ENCODE measurements at places on chromosomes 4 and X.

DNA sequence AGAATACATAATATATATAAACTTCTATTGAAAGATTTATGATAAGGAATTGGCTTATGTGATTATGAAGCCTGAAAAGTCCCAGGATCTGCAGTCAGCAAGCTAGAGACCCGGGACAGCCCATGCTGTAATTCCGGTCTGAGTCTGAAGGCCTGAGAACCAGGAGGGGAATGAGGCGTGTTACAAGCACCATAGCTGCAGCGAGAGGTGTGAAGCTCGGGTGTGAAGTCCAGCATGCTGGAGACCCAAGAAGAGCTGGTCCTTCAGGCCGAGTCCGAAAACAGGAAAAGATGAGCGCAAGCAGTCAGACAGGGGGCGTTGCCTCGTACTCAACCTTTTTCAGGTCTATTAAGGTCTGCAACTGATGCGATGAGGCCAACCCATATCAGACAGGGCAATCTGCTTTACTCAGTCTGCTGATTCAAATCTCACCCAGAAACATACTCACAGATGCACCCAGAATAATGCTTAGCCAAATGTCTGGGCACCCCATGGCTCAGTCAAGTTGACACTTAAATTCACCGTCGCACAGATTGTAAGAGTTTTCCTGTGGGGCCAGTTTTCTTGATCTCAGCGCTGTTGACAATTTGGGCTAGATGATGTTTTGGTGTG, 40.4 kb downstream of the SMIM20 start:
- DNase-seq: no peak

GRCh38 chrX:11319806-11320520, 26.8 kb downstream of the AMELX start:
- DNase-seq: no peak

DNA sequence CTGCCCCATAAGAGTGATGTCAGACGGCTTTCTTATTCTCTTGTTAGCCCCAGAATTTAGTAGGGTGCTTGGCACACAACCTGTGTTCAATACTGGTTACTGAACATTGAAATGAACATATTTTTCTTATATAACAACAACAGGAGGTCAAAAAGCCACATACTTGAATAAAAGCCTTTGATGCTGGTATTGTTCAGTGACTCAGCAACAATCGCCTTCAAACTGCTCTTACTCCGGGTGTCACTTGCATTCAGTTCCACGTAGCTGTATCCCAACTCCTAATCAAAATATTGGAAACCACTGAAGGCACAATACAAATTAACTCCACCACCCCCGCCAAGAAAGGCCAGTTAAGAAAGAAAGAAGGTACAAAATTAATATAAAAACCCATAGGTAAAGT, 61.5 kb downstream of the RFC1 start:
- DNase-seq: no peak

DNA sequence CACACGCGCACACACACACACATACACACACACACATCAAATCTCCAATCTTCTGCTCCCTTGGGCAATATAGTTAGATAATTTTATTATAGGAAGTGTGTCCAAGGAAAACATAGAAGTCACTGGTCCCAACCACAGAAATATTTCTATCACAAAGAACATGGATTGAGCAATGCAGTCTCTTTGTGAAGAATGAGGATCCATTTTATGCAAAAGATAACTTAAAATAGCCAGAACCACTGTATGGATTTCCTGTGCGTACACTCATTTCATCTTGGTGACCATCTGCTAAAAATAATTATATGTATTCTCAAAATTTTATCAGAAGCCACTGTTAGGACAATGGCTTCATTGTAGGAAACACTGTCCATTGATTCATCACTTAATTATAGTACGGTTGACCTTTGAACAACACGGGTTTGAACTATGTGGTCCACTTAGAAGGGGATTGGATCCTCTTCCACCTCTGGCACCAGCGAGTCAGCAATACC, 169.6 kb upstream of the MXRA5 start:
- DNase-seq: no peak

DNA sequence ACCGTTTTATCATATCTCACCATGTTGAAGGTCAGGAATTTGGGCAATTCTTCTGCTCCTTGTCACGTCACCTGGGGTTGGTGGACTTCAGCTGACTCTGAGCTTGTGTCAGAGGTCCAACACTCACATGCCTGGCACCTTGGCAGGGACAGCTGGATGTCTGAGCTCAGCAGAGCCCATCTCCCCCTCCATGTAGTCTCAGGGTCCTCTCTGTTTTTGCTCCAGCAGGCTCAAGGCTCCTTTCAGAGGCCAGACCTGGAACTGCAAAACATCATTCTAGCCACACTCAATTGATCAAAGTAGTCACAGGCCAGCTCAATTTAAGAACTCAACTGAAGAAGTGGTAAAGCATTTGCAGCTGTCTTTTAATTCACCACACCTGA, 45.4 kb downstream of the EDNRA start:
- DNase-seq: no peak

- DNase-seq: no peak
Measured at GRCh38 chr4:184893801-184894571, 68.2 kb upstream of the ACSL1 start.

DNA sequence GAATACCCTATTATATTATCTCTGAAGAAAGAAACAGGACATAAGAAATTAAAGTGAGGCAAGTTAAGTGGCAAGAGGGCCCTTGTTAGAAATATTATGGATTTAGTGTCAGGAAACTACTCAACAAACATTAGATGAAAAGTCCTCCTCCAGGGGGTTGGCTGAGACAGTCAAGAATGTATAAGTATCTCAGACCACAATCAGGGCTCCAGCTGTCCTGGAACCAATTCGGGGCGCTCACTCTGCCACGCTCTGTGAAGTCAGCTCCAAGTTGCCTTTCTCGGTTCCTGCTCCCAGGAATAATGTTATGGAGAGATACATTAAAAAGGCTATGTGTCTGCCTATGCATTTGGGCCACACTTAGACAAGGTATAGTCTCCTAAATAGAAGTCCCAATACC, 73.3 kb downstream of the RASGEF1B start:
- DNase-seq: no peak

DNA sequence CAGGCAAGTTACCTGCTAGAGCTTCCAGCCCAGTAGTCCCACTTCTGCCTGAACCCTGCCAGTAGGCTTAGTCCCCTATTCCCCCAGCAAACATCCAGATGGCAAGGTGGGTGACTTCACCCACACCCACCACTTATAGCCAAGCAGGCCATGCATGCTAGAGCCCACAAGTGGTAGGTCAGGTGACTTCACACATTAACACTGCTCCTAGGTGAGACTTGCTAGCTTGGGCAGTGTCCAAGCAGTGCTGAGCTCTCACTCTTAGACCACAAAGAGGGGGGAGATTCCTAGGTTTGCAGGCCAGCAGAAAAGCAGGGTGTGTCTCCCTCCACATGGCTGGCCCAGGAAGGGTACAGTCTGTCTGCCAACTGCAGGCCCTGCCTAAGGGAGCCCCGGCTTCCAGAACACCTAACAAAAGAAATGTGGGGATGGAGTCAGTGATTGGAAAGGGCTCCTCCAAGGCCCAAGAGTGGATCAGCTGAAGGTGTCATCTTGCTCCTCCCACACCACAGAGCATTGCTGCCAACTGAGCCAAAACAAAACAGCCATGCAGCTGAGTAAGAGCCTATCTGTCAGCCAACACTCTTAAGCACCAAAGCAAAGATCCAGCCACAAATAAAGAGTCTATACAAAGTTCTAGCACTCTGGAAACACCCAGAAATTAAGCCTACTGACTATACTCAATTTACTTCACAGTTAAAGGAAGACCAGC, 158.1 kb upstream of the USP38 start:
- DNase-seq: no peak

GRCh38 chrX:129115935-129116334, 407.4 kb downstream of the SMARCA1 start:
- DNase-seq: no peak

GRCh38 chrX:39714471-39714870, 383.3 kb downstream of the BCOR start:
- no peak for DNase-seq

- no peak for DNase-seq
Measured at GRCh38 chr4:102500352-102500695, 835 bp upstream of the NFKB1 start.

DNA sequence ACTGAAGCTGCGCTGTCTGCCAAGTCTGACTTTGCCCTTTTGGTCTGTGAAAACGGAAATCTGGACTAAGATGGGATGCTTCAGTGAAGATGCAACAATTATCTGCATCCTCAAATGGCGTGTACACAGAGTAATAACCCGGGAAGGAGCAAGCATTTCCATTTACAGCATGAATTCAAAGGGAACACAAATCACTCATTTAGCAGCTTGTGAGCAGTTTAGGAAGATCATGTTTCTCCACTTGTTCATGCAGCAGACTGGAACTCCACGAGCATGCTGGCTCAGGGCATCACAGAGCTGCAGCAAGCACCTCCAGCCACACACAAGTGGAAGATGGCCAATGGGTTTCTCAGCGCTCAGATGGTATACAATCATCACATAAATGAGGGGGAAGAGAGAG, 175.5 kb downstream of the NLGN4X start:
- no peak for DNase-seq

- DNase-seq: no peak
Measured at GRCh38 chrX:117957128-117957527, 159.5 kb downstream of the KLHL13 start.

DNA sequence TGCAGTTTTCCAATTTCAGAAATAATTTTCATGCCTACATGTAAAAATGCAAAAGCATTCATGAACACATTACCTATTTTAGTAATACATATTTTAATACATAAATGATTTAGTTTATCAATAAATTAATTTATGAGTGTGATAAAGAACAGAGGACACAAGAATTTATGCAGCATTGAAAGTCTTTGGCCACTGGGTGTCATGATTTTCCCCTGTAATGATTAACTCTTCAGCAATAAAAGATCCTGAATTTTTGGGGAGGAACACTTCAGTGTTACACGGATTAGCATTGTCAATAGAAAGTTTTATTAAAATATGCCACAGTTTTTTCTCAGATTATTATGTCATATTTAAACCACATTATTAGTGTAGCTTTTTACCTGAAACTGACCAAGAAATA, 8.6 kb upstream of the VCX2 start:
- no peak for DNase-seq

GRCh38 chr4:108620933-108621905, 843 bp downstream of the RPL34 start:
- no peak for DNase-seq

DNA sequence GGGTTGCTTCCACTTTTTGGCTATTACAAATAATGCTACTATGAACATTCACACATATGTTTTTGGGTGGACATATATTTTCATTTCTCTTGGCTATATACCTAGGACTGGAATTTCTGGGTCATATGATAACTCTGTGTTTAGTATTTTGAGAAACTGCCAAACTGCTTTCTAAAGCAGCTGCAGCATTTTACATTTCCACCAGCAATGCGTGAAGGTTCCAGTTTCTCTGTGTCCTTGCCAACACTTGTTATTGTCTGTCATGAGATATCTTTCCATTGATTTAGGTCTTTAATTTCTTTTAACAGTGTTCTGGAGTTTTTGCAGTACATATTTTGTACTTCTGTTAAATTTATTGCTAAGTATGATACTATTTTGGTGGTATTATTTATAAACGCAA, 48.3 kb downstream of the CLCN5 start:
- no peak for DNase-seq

GRCh38 chr4:76363556-76364290, 57.2 kb downstream of the STBD1 start:
- no peak for DNase-seq

GRCh38 chr4:189305500-189305899, 635.2 kb upstream of the FRG1 start:
- DNase-seq: no peak

- peak; percentile 30 for DNase-seq
Measured at GRCh38 chr4:145938618-145939440, at the start of gene ZNF827. TSS of gene ZNF827 (minus strand) at chr4:145938823. CDS start at chr4:145938407, 416 bp downstream.

GRCh38 chr4:118755438-118756226, 70.4 kb downstream of the METTL14 start:
- no peak for DNase-seq

DNA sequence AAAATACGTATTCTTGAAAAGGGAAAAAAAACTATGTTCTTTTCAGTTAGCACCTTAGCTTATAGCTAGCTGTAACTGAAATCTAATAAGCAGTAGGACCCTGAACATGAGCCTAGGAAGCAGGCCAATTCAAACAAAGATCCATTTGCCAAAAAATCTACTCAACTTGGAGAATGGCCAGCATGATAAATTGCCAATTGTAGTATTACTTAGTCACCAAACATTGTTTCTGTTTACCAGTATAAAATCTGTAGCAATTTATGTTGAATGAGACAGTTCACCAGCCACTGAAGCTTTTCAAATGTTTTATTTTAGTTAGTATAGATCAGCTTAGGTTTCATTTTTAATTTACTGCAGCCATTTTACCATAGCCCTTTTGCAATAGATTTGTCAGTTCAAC, 323.6 kb upstream of the DIPK2B start:
- no peak for DNase-seq

GRCh38 chr4:162461952-162462351, 298.2 kb upstream of the FSTL5 start:
- no peak for DNase-seq

DNA sequence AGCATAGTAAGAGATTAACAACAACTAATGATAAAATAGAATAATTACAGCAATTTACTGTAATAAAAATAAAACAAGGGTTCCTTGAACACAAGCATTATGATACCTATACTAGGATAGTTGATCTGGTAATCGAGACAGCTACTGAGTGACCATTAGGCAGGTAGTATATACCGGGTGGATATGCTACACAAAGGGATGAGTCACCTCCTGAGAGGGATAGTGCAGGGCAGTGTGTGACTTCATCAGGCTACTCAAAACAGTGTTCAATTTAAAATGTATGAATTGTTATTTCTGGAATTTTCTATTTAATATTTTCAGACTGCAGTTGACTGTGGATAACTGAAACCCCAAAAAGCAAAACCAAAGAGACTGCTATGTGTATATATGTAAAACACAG, 9.7 kb upstream of the ANTXR2 start:
- no peak for DNase-seq

DNA sequence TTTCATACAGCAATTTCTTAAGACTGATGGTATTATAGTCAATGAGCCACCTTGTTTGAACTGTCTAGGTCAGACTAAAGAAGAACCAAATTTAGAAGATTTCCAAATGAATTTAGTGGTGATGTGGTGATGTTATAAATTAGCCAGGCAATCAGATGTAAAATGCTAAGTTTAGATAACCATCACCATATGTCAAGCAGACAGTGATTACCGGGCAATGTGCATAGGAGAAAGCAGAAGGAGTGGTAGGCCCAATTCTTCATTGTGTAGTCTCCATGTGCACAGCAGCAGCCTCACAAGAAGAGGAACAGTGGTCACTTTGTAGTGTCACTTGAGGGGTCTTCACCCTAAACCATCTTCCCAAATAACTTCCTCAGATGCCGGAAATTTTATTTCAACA, 198.8 kb downstream of the ANTXR2 start:
- no peak for DNase-seq

DNA sequence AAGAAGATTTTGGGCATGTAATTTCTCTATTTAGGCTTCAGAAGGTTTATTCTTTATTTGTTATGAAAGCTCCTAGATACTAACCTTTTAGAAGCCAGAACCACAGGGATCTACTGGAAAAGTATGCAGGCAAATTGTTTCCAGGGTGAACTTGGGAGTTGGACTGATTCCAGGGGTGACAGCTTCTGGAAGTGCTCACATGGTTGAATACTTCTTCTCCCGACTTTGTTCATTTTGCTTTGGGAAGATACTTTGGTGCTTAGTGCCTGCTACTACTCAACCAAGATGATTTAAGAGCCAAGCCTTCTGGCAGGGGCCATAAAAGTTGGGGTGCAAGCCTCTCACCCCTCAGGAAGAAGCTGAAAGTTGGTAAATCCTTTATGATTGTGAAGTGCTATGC, 445.6 kb downstream of the ACTRT1 start:
- no peak for DNase-seq

- DNase-seq: no peak
Measured at GRCh38 chr4:30721185-30722091, 1.3 kb downstream of the PCDH7 start.

Data from activated CD8-positive, alpha-beta memory T cell treated with anti-CD3 and anti-CD28 coated beads for 4 hours (primary cell).